ENCODE measurements at places on chromosomes 12 and 14.

DNA sequence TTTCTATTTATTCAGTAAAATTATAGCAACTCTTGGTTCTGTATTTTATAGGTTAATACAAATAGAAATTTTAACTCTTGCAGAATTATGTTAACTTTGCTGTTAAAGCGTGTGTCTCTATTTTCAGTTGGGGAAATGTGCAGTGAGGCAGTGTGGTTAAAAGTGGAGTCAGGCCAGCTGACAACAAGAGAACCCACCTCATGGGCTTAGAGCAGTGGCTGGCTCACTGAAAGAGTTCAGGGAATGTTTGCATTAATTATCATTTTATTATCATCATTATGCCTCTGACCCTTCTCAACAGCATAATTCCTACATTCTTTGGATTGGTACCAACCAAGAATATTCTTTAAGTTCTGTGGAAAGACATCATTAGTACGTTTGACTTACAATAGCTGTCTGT, 163.8 kb downstream of the DERA start:
- DNase-seq, result no peak

DNA sequence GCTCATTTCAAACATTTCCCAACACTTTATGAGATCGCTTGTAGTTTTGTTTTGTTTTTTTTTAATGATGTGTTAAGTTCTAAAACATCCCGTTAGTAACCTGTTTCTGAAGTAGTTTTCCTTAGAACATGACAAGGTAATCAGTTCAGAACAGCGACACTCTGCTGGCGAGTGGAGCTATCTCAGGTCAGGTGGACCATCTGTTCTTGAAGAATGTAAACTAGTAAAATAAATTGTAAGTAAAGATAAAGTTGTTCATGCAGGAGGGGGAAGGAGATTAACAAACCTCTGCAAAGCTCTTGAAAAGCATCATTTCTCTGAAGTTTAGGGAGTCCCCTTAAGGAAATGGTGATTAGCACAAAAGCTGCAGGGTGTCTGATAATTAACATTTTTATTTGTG, 71.9 kb upstream of the DACT1 start:
- no peak for DNase-seq

DNA sequence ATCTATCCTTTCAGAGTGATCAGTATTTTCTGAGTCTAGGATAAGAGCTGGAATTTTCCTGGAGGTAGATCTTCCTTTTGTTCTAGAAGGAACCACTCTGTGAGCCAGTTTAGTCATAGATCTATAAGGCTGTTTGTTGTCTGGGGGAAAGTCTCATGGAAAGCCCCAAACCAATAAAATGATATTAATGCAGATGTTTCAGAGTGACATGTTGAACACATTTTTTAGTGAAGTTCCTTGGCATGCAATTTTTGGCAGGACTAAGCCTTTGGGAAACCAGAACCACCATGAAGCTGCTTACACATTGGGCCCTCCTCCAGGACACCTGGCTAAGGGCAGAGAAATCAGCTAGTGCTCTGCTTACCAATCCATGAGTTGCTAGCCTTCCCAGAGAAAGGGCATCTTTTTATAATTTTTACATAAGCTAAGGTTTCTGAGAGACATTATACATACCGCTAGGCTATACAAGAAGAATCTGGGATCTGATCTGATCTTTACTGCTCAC, 101.5 kb upstream of the PCED1B start:
- no peak for DNase-seq

DNA sequence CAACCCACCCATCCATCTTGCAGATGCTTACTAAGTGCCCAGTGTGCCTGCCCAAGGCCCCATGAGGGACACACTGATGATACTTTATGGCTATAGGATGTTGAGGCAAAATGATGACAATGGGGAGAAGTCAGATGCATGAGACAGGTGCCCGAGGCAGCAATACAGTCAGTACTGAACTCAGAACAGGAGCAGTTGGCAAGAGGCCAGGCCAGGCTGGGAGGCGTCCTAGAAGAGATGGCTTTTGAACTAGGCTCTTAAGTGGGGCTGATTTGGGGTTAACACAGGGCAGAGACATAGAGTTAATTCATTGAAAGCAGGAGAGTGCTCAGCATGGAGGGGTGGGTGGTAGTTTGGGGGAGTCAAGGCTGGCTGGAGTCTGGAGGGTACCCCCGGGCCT, 15.6 kb downstream of the PLBD2 start:
- no peak for DNase-seq
